H1 (cell line): ENCODE measurements at places on chromosomes 5 and 9.

- DNase-seq, result no peak
Observed at GRCh38 chr9:70053864-70054263, 10.2 kb downstream of the MAMDC2 start.

GRCh38 chr5:69492923-69493395, 369 bp downstream of the OCLN start:
- no peak for DNase-seq

GRCh38 chr9:21244836-21245235, 5.0 kb upstream of the IFNA14 start:
- no peak for DNase-seq

DNA sequence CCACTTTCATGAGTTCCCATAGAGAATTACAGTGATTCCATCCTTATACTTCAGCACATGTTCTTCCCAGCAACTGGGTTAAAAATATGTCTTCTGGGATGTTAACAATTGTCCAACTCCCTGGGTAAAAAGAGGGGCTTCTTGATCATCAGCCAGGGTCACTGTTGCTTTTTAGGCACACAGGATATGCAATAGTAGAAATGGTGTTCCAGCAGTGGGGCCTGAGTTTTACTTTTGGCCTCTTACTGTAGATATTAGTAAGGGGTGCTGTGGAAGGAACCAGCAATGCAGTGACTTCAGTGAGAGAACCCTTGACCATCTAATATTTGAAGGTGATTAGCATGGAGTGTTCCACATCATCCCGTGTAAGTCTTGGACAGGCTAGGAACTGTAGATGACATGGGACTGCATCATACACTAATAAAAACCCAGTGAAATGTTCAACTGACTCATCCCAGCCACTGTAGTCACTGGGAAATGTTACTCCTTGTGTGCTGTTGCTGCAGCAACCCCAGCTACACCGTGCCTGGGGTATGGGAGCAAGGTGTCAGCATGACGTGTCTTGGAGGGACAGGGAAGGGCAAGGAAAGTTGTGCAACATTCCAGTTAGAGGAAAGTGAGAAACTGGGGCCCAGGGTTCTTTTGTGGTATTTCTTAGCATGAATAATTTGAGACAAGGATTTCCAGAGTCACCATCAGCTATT, 610.9 kb downstream of the RAB3C start:
- no peak for DNase-seq

GRCh38 chr5:164394686-164395194, 889.3 kb downstream of the MAT2B start:
- no peak for DNase-seq

DNA sequence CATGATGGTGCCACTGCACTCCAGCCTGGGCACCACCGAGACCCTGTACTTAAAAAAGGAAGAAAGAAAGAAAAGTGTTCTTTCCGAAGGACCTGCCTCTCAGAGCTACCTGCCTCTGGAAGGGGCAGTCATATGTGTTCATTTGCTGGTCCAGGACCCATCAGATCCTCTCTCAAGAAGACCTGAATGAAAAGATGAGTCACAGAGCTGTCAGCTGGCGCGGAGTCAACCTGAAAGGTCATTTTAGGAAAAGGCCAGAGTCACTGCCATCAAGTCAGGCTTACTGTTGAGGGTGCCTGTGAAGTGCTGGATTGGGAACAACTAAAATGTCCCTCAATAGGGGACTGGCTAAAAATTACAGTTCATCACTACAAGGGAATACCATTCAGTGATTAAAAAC, 14.9 kb upstream of the HRH2 start:
- DNase-seq, result no peak

- DNase-seq, result no peak
Observed at GRCh38 chr9:126149661-126150060, 177.0 kb upstream of the MVB12B start.

GRCh38 chr9:86549920-86550319, 195.7 kb upstream of the TUT7 start:
- no peak for DNase-seq

- DNase-seq, result no peak
Observed at GRCh38 chr9:127873886-127874285, 3.6 kb downstream of the AK1 start.

DNA sequence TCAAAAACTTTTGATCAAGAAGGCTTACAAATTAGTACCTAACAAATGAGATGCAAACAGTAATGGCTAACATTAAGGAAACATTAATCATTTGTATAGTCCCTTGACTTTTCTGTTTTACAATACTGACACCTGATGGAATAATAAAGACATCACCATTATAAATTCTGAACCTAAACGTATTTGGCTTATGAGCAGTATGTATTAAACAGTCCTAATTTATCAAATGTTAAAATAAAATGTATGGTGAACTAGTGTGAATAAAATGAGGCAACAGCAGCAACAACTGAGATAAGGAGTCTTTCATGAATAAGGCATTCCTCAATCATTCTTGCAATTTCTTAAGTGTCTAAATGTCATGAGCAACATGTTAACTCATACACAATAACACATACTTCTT, 6.0 kb downstream of the PUM3 start:
- DNase-seq, result no peak

GRCh38 chr5:57491369-57491965, 8.9 kb upstream of the ACTBL2 start:
- DNase-seq, result no peak

DNA sequence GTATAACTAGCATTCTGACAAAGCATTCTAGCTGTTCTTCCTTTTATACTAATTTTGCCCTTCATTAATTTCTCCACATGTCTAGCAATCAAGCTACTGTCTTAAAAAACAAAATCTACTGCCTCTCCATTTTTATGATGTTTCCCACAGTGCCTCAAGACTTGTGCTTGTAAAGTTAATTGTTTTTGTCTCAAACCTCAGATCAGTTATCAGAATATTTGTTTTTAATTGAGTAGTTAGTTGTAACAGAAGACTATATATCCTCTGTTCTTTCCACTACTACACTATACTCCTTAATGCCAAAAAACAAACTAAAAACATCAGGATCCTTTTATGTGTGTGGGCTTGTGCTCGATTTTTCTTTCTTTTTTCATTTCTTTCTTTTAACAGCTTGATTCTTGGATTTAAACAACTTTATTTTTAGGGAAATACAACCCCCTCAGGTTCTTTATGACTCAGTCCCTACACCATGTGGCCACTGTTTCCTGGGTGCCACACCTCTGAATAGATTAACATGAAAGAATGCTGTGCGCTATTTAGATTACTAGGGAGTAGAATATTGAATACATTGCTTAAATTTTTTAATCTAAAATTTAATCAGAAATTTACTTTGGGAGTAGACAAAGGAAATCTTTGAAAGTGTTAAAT, 1.2 kb downstream of the ASPN start:
- DNase-seq, result no peak

DNA sequence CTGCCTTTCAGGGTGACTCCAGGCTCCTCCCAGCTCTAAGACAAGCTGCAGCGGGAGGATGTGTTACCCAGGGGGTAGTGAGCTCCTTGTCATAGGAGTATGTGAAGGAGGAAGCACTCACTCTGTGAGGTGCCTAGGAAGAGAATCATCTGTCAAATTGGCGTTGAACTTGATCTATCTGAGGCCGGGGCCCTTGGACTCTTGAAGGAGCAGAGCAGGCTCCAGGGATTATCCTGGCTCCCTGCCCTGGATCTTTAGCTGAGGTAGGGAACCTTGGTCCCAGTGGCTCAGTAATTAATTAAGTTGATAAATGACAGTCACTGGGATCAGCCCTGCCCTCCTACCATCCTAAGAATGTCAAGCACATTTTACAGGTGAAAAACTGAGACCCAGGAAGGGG, 15.5 kb downstream of the ADGRD2 start:
- no peak for DNase-seq

- DNase-seq, result peak; percentile 71
Observed at GRCh38 chr5:135027266-135027696, 6.7 kb downstream of the PITX1 start.

- no peak for DNase-seq
Observed at GRCh38 chr5:75368391-75368790, 31.4 kb downstream of the HMGCR start.

DNA sequence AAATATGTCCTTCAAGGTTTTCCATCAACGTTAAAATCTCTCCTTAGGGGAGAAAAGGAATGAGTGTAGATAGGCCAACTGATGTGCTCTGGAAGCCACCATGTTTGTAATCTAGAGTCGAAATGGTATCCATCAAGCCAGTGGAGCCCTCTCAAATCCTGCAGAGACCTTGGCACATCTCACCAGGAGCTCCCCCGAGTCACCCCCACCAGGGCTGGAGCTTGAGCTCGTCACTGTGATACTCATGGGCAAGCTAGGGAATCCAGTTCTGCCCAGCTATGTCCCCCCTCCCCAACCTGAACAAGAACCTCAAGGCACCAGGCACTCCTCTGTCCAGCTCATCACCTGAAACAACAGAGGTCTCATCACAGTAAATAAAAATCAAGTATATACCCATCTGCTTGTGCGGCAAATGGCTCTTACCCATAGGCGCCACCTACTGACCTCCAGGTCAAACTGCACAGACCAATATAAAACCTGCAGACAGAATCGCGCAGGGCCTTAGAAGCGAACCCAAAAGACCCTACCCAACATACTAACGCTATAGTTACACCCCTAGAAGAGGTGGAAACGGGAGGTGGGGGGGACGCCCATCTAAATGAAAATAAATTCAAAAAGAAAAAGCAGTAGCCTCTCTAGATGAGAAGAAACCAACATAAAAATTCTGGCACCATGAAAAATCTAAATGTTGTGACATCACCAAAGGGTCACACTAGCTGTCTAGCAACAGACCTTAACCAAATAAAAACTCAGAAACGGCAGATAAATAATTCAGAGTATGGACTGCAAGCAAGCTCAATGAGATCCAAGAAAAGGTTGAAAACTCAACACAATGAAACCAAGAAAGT, 75.0 kb downstream of the TTC39B start:
- no peak for DNase-seq

GRCh38 chr5:158869092-158869491, 230.6 kb downstream of the EBF1 start:
- DNase-seq, result no peak

DNA sequence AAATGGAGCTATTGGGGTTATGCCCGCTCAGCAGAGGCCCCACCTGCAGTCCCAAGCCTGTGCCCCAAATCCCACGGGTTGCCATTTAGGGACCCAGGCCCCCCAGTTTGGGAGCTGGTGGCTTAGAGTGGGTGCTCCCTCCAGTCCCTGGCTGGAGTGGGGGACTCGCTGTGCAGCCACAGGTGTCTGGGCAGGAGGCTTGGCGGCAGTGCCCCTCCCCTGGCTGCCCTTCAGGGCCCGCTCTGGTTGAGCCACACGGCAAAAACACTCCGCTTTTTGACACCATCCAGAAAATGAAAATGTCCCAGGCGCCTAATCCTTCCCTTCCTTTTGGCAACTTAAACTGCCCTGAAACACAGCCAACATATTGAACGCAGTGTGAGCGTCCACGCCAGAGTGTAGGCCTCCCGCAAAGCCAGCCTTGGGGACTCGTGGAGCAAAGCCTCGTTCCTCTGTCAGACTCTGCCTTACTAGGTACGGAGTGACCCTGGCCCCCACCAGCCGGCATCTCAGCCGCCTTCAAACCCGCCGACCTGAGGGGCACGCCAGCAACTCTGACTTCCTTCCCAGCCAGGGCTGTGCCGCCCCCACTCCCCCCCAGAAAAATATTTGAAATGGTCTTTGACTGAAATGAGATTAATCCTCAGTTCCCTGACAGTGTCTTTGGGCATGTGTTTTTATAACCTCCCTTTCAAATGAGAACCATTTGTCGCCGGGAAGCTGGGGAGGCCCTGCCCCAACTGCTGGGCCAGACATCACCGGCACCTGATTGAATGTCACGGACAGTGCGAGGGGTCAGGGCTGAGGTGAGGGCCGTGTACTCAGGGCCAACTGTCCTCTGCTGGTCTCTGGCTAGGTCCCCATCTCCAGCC, 98.5 kb upstream of the LMX1B start:
- DNase-seq, result no peak

- DNase-seq, result no peak
Observed at GRCh38 chr5:125209650-125210049, 463.2 kb upstream of the ZNF608 start.

GRCh38 chr5:68196876-68197275, 18.7 kb upstream of the PIK3R1 start:
- no peak for DNase-seq

- DNase-seq, result no peak
Observed at GRCh38 chr5:51471630-51472029, 88.4 kb downstream of the ISL1 start.

DNA sequence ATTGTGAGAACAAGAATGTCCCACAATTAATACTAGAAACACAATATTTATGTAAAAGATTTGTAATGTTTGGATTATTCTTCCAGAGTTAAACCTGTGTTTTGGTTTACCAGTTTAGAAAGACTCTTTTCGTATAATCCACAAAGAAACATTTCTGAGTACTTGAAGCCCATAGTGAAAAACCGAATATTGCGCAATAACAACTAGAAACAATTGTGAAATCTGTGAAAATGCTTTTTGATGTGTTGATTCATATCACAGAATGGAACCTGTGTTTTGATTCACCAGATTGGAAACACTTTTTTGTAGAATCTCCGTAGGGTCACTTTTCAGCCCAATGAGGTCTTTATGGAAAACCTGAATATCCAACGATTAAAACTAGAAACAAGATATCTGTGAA, 386.2 kb downstream of the PRDM9 start:
- no peak for DNase-seq

DNA sequence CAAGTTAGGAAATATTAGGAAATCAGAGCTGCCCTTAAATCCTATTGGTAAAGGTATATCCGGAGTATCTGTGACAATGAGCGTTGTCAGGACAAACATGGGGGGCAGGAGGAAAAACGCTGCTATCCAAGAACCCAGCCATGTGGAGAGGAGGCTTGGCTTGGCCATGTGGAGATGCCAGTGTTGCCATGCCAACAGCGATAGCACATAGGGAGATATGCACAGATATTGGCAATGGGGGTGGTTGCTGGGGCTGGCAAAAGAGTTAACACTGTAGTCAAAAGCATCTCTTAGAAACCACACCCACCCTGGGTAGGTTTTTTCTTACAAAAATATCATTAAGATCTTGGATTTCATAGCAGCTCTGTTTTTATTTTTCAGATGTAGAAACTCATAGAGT, 106.4 kb upstream of the ASTN2 start:
- DNase-seq, result no peak
